ENCODE measurements at places on chromosomes 7 and 10.

DNA sequence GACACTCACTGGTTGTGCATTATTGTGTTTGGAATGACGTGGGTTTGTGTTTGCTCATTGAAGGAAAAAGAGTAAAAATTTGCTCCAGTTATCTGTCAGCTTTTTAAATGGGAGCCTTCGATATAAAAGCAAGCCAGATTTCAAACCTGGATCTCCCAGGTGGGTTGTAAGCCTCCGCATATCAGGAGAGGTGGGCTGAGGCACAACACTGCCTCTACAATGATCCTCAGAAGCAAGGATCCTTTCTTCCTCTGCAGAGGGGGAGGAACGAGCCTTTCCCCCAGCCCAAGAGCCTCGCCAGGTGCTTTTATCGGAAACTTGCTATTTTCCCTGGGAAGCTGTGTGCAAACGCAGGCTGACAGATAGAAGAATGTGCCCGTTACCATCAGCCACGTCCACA is 331.0 kb upstream of the MGMT start:
- no peak for DNase-seq

GRCh38 chr7:138768241-138768640 is 29.6 kb upstream of the TMEM213 start:
- DNase-seq: no peak

DNA sequence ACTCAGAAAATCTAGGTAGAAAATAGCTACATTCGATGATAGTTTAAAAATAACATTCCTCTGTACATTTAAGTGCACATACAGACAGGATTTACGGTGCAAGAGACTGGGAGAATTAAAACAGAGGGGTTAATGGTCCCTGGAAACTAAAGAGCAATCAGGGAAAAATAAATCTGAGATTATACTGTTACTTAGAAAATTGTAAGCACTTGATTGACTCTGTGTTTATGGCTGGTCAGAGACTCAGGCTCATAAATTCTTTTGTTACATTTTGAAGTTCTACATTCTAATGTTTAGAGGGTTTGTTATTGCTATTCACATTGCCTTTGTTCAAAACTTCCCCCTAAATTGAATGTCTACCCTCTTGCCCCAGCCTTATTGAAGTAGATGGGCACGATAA is 54.4 kb downstream of the CDCA7L start:
- no peak for DNase-seq

- DNase-seq: no peak
Observed at GRCh38 chr10:128275388-128276177, 149.4 kb upstream of the MKI67 start.

GRCh38 chr10:91672021-91672608 is 39.2 kb upstream of the PPP1R3C start:
- DNase-seq: no peak

DNA sequence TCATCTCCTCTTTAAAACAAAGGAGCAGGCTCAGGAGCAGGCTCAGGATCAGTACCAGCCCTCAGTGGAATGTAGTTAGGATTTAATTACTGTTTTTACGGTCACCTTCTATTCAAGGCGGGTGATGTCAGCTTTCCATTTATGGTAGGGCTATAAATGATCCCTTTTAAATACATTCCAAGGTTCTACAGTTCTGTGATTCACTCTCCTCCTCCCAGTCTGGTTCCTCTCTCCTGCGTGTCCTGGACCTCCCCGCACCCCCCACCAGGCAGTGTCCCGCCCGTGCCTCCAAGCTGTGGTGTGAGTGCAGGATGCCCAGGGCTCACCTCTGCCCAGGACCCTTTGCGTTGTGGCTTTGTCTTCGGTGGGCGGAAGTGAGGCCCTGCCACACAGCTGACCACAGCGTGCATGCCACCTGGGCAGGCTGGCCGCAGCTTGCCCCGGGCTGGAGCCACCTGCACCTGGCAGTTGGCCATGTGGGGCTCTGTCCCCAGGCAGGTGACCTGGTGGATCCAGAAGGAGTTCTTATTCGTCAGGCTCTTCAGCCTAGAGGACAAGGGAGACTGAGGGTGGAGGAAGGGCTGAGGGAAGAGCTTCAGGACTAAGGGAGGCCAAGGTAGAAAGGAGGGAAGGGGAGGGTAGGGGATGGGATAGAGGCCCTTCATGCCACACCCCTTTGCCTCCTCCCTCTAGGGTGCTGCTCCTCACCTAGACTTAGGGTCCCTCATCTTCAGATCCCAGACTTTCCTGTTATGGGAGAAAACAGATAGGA is 9.1 kb downstream of the LOXL4 start:
- no peak for DNase-seq

- no peak for DNase-seq
Observed at GRCh38 chr7:66173856-66174255, 31.3 kb upstream of the TPST1 start.

- no peak for DNase-seq
Observed at GRCh38 chr10:61987537-61987936, 86.0 kb downstream of the ARID5B start.

DNA sequence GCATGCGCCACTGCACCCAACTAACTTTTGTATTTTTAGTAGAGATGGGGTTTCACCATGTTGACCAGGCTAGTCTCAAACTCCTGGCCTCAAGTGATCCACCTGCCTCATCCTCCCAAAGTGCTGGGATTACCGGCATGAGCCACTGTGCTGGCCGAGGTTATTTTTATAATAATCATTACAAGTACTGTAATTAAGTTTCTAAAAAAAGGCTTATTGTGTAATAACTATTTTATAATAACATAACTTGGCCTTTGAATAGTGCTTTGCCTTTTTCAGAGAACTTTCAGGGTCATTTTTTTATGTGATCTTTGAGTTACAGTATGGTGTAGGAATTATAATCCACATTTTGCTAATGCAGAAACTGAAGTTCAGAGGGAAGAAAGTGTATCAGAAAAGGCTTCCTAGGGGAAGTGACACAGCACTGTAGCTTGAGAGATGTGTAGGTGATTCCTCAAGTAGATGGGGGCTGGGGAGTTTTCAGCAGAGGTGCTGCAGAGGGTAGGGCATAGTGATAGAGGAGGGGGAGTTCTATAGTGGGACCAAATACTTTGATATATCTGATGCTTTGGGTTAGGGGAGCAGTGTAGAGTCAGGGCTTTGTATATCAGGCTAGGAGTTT is 9.2 kb upstream of the SYPL1 start:
- DNase-seq: no peak

DNA sequence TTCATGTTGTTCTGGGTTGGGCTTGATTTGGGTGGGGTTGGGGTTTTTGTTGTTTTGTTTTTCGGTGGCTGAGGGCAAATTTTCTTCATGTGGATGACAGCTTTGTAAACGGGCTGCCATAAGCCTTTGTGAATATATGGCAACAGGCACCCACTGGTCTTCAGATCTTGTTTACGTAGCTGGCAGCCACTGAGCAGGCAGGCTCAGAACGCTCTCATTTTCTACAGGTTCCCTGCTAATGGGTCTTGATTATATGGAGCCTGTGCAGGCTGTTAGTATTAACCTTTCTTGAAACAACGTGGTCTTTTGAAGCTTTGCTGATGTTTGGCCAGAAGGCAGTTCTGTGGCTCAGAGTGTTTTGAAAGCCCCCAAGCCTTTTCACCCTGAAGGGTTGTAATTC is 199.7 kb downstream of the TNS3 start:
- DNase-seq: no peak

- DNase-seq: no peak
Observed at GRCh38 chr10:3397231-3397630, 224.6 kb upstream of the PITRM1 start.

DNA sequence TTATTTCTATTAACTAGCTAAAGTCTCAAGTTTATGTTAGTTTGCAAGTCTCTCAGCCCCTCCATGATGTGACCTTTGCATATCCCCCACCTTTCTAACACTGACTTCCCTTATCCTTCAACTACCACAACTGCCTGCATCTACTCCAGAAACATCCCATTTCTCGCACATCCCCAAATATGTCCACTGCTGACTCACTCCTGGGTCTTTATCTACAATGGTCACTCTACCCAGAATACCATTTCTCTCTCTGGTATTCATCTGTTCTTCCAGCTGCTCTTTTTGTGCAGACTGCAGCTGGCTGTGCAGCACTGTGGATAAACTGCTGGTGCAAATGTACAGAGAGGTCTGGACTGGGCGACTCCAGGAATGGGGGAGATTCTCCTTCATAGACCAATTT is 32.7 kb upstream of the PRSS1 start:
- no peak for DNase-seq

GRCh38 chr10:43964486-43964885 is 315.8 kb upstream of the ZNF32 start:
- DNase-seq: no peak

DNA sequence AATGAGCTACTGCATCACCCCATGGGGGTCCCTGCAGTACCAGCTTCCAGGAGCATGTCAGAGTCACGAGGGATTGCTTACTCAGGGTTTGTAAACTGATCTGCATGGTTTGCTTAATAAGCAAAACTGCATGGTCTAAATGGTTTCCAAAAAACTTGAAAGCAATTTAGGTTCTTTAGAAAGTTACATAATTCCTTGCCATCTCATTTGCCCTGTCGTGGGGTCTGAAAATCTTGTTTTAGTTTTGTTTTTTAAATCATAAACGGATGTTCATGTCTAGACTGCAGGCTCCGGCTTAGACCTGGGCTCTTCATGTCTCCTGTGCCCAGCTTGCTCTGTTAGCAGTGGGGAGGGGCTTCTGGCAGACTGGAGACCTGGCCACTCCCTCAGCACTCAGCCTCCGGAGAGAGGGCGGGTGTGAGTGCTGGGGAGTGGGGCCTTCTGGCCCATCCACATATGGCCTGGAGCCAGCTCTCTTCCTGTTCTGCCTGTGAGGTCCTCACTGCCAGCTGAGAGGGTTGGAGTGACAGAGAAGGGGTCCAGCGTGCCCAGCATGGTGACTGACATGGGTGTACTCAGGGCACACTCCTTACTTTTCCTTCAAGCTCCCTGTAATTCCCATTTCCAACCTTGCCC is 17.5 kb downstream of the PRF1 start:
- DNase-seq: no peak

- DNase-seq: no peak
Observed at GRCh38 chr7:127838816-127839415, 186.9 kb downstream of the SND1 start.

DNA sequence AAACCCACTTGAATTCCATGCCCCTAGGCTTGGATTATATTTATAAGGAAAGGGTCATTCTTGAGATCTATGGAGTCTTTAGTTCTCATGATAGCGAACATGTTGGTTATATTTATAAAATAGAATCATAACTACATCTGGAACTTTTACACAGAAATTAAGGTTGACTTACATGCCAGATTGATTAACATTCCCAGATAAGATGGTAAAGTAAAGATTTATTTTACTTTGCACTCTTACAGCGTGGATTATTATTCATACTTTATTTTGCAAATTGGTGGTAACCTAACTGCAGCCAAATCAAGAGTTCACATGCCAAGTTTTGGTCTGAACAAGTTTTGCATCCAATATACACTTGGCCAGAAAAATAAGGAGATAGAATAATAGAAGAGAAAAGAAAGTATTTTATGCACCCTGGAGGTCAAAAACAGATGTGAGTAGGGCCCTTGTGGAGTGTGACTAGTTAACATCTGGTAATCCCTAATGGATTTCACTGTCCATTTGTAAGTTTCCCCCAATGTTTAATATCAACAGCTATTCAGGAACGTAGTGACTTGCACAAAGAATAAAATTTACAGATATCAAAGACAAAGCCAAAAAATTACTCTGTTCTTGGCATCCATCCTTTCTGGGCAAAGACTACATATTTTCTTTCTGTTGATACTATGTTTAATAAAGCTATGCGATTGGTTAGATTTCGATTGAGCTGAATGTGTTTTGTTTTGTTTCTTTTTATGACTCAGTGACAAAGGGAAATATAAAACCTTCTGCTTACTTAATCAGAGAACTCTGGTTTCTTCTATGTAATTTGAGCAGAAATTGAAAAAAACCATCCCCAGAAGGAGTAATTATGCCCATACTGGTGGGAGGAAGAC is 10.1 kb upstream of the TMEM26 start:
- no peak for DNase-seq

DNA sequence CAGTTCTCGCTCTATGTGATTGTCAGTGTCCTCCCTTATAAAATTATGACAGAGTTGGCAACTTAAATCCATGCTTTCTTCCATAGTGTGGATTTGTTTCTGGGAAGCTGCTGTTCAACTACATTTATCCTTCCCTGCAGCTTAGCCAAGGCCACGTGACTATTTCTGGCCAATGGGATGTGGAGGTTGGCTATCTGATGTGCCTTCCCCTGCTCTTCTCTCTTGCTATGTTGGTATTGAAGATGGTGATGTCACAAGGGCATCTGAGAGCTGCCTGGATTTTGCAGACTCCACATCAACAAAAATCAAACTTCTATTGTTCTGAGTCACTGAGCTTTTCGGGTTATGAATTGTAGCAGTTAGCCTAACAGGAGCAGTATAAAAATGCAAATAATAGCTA is 164.9 kb upstream of the RHOBTB1 start:
- no peak for DNase-seq

DNA sequence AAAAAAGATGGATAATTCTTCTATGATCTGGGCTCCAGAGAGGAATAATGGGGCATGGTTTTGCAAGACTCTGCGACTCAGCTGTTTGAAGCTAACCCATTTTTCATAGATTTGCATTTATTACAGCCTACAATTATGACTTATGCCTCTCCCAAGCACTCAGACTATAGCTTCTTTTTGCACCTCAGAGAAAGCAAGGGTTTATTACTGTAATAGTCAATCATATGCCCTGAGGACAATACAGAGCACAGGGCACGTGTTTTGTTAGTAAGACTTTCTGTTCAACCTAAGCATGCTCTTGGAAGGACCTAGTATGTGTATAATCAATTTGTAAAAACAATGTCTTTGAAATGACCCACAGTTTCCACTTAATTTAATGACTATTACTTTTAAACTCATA is 221.2 kb downstream of the PARD3 start:
- DNase-seq: no peak

- DNase-seq: no peak
Observed at GRCh38 chr10:122143238-122143841, 127.8 kb upstream of the BTBD16 start.

GRCh38 chr10:97914171-97914836 is 64.7 kb downstream of the GOLGA7B start:
- DNase-seq: no peak

GRCh38 chr7:33905389-33906032 is at the start of gene BMPER:
Gene BMPER (plus strand): TSS chr7:33905539. CDS start chr7:33905614, 75 bp downstream.
- DNase-seq: no peak

DNA sequence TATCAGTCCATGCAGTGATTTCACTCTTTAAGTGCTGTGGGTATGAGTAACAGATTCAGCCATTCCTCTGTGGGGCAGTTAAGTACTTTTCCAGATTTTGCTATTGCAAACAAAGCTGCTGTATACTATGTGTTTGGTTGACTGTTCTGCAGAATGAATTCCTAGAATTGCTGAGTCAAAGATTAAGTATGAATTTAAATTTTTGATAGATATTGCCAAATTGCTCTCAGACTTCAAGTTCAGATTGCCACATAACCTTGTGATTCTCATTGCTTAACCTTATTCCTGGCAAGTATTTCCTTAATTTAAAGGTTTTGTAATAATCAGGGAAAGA is 21.6 kb upstream of the SAR1A start:
- DNase-seq: no peak

Measured in CD8-positive, alpha-beta memory T cell (primary cell).